ENCODE measurements at places on chromosomes 2 and 18. TPM values are rescaled to one million over a fixed set of nuclear protein-coding genes. Genes with fewer than 3 reads are reported as not detected.

- DNase-seq, result no peak
Observed at GRCh38 chr2:125684256-125684655, 971.7 kb upstream of the GYPC start.

- no peak for DNase-seq
Observed at GRCh38 chr2:3913166-3913565, 209.8 kb downstream of the DCDC2C start.

DNA sequence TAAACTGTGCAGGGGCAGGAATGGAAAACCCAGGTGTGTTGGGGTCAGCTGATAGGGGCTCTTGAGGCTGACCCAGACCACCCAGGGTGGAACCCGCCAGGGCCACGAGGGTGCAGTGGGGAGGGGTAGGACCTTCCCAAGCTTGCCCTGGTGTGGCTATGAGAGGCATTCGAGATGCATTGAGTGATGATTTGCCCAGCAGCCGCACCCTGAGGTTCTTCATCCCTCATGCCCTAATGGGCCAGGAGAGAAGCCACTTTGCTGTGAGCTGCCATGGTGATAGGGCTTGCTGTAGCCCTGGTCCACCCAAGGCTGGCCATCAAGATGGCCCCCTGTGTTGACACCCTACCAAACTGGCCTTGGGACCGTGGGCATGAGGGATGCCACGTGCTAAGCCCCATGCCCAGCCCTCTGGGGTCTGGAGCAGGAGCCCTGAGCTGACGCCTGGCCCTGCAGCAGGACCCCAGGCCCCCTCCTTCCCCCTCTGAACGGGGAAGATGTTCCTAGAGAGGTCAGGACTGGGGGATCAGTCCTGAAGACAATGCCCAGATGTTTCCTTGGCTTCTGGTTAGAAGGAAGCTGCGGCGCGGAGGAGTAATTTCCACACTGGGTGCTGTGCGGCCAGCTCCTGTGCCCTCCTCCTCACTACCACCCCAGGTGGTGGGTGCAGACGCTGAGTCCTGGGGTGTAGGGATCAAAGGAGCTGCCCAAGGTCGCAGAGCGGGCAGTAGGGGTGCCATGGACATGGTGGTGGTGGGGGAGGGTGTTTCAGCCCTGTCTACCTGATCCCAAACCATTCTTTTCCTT lies 122.5 kb upstream of the HDAC4 start:
- no peak for DNase-seq

- no peak for DNase-seq
Observed at GRCh38 chr2:217838409-217838831, 164.4 kb downstream of the TNS1 start.

DNA sequence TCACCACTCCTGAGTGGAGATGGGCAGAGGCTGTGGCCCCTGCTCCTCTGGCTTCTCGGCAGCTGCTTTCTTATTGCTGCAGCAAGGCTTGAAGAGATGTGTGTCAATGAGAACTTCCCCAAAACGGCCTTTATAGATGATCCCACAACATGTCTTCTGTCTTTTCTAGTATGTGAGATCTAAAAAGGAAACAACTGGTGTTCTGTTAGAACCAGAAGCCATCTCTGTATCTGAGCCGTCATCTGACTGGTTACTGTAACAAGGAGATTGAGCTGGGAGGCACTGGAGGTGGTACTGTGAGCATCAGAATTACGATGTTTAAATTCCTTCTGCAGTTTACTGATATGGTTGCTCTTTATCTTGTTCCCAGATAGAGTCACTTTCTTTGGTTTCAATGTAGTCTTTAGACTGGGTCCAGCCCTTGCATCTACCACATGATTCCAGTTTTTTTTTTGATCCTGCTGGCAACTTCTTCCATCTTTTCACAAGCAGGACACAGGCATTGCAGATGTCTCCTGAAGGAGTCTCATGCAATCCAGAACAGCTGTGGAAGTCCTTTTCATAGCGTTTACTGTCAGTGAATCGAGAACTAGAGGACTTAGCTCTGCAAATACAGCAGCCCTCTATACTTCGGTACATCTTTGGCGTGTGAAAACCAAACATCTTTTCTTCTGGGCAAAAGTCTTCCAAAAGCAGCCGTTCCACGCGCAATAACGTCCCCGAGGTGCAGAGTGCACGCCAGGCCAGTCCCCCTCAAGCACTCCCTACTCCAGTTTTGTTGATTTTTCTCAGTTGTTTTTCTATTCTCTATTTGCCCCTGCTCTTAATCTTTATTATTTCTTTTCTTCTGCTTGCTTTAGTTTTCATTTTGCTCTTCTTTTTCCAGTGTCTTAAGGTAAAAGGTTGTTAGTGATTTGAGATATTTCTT lies 29.7 kb downstream of the TAF4B start:
- no peak for DNase-seq

DNA sequence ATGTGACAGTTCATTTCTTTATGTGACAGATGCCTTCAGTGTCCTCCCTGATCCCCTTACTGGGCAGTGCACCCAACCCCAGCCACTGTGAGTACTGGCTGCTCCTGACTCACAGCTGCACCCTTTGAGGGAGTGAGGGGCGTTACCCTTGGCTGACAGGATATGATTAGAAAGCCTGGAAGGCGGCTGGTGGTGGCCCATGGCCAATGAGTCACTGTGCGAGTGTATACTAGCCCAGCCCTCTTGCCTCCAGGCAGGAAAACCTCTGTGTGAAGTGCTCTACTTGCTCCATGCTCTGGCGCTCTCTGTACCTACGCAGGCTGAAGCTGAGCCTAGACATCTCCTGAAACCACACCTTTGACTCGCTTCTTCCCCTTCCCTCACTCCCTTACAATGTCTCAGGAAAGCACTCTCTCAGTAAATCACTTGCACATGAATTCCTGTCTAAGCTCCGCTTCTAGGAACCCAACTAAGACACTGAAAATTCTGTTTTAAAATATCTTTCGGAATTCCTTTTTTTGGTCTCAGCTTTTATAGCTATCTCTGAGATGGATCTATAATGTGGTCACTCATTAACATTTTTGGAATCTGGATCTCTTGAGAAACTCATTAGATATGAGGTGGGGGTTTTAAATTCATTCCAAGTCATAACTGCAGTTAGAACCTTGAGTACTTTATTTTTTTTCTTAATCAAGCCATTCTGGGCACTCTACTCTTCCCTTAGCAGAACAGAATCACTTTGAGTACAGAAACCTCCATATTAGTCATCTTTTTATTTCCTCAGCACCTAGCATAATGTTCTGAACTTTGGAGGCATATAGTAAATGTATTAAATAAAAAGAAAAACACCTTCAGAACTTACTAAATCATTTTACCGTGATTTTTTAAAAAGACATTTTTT lies 25.3 kb upstream of the STAM2 start:
- peak; percentile 96 for DNase-seq

DNA sequence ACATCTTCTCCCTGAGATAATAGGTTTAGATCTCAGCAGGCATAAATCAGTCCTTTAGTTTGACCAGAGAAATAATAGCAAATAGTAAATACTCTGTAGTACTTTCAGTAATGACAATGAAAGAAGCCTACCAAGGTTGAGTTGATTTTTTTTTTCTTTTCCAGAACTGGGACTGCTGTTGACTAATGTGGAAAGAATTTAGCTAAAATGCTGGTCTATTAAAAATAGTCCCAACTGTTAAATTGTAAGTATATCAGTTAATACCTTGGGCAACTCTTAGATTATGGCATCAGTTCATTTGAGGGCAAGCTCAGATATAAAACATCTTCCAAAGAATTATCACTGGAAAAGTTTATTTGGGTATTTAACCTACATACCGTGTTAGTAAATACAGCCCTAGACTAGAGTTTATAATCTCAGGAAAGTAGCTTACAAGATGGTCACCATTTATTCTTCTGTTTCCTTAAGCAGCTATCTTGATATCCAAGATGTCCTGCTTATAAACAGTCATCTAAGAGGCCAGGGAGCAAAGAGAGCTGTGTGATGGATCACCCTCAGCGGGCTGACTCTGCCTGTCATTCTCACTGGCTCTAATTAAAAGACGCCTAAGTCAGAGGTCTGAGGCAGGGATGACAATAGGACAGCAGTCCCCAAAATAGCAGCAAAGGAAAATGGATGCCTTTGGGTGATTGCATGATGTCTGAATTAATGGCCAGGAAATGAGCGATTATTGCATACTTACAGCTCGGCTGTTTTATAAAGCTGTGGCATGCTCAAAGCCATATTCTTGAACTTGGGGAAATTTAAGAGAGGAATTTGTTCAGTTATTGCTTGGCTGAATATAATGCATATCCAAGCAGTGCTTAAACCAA lies 121.3 kb downstream of the MTX2 start:
- no peak for DNase-seq

DNA sequence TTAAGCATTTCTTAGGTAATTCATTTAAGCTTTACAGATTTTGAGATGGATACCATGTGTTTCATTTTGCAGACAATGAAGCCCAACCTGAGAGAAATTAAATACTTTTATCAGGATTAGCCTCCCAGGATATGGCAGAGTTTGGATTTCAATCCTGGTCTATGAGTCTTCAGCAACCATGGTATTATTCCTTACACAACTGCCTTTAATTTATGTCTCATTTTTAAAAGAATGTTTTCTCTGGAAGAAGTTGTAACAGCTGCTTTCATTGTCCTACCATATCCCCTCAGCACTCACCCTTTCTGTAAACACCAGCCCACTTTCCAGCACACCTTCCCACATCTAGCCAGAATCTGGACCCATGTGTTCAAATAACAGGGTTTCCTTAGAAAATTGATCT lies 863.7 kb upstream of the VRK2 start:
- DNase-seq, result no peak

GRCh38 chr2:49053156-49053555 lies 101.2 kb downstream of the FSHR start:
- no peak for DNase-seq

GRCh38 chr2:74779265-74779558 lies 54.7 kb upstream of the HK2 start:
- no peak for DNase-seq

DNA sequence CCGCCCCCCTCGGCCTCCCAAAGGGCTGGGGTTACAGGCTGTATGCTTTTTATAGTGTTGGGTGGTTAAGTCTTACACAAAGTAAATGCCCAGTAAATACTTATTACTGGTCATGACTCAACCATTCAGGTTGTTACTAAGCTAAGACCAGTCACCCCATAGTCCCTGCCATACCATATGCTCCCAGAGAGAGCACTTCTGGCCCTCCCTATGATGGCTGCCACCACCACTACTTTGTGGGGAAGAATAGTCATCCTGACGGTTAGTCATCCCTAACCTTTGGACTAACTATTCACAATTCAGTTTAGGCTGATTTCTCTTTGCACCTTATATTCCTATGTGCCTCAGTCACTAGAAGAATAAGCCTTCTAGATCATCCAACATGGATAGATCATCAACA lies 42.0 kb upstream of the MSH2 start:
- no peak for DNase-seq

- DNase-seq, result no peak
Observed at GRCh38 chr2:233273120-233273519, 21.6 kb downstream of the ATG16L1 start.

- DNase-seq, result no peak
Observed at GRCh38 chr2:24448797-24449196, 42.3 kb upstream of the NCOA1 start.

Gene GNLY
- 0.74 TPM for total RNA-seq

Gene DLX2
- total RNA-seq, result 3.7 TPM

Gene DUSP2
- total RNA-seq, result 24.5 TPM

Data from HCT116 (cell line).